ENCODE measurements at places on chromosomes 16 and 17.

GRCh38 chr17:73304971-73305812 is 6.6 kb downstream of the CDC42EP4 start:
- DNase-seq = peak; percentile 62

DNA sequence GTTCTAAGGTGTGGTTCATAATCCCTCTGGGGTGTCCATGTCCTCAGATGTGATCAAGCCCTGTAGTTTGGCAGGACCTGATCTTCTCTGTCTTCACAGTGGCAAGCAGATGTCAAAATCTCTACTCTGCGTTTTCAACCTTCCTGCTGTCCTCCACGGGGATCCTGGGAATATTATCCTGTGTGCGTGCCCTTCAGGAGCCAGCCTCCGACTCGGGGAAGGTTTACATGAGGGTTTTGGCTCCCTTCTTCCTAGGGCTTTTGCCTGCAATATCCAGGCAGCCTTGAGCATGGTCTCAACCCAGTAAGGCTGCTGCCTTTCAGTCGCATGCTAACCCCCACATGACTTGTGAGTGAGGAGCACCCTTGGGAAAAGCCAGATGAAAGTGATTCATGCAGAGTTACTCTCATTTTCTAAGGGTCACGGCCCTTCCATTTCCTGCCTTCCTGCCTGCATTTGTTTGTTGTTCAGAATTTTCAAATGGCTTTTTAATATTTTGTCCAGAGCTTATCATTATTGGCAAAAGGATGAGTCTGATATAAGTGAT is 202.2 kb upstream of the CHMP6 start:
- no peak for DNase-seq

DNA sequence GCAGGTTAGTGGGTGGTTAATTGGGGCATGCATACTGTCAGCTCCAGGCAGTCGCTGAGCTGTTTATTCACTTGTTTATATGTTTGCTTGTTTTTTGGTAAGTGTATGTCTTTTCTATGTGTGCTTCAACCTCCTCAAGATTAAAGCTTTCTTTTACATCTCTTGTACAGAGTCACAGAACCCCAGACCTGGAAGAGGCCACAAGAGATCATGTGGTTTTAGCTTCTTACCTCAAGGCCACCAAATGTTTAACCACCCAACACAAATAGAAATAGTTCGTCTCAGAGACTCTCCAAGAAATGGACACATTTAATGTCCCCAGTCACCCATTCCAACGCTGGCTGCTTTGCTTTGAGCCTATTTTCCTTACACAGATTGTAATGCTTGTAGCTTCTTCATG is 11.8 kb upstream of the TMEM98 start:
- no peak for DNase-seq

DNA sequence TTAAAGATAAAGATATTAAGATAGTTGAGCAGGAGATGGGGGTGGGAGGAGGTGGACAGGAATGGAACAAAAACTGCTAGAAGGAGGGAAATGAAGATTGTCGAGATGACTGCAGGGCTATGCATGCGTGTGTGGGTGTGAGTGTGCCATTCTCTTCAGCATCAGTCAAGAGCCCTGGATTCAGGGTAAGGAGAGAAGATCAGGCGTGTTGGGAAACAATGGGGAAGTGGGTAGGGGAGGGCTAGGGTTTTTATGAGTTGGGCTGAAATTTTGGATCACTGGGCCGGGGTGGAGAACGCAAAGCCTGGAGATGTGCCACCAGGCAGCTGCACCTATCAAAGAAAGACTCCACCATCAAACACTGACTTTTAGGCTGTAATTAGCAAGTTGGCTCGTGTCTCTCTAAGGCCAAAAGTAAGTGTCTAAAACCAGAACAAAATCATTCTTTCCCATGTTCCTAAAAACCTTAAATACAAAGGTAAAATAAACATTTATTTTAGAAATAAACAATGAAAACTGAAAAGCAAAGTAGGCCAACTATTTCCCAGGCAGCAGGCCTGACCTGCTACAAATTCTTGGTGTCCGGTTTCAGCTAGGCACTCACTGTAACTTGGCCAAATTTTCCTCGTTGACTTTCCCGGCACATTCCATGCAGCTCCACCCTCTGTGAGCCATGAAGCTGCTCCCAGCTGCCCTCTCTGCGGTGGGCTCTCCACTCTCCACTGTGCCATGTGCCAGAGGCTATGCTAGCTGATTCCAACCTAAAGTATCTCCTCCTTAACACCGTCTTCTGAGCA is 4.2 kb downstream of the CDRT4 start:
- DNase-seq = no peak

Data from NCI-H510A (cell line).